ENCODE measurements at places on chromosomes 5 and 9.

- DNase-seq, result no peak
Observed at GRCh38 chr9:22813529-22813928, 366.9 kb downstream of the DMRTA1 start.

DNA sequence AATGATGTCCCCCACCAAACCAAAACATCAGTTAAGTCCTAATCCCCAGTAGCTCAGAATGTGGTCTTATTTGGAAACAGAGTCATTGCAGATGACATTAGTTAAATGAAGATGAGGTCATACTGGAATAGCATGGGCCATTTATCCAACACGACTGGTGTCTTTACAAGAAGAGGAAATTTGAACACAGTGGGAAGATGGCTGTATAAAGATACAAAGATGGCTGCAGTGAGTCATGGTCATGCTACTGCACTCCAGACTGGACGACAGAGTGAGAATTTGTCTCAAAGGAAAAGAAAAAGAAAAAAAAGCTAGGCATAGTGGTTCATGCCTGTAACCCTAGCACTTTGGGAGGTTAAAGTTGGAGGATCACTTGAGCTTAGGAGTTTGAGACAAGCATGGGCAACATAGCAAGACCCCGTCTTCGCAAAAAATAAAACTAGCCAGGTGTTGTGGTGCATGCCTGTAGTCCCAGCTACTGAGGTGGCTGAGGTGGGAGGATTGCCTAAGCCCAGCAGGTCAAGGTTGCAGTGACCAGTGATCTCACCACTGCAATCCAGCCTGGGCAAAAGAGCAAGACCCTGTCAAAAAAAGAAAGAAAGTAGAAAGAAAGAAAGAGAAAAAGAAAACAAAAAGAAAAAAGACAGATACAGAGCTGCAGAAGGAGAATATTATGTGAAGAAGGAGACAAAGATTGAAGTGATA lies 130.0 kb upstream of the CDKN2B start:
- no peak for DNase-seq

DNA sequence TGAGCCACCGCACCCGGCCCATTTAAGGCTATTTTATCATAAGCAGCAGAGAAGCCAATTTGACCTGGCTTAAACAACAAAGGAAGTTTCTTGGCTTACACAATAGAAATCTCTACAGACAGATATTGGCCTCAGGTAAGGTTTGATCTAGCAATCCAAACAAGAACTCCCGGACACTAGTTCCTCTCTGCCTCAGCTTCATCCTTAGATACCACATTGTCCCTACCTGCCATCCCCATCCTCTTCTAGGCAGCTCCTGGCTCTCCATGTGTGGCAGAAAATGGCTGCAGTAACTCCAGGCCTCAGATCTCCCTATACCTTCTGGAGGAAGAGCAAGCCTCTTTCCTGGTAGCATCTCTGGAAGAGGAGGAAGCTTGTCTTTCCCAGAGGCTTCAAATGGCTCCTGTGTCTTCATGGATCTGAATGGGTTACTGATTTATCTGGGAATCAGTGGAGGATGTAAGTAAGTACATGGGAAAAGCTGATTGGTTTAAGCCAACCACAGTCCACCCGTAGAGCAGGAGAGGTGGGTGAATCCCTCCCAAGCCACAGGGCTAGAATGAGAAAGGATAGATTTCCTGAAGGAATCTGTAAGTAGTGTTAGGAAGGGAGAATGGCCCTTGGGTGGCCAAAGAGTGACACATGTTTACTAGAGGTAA lies 26.7 kb upstream of the AOPEP start:
- DNase-seq, result no peak

DNA sequence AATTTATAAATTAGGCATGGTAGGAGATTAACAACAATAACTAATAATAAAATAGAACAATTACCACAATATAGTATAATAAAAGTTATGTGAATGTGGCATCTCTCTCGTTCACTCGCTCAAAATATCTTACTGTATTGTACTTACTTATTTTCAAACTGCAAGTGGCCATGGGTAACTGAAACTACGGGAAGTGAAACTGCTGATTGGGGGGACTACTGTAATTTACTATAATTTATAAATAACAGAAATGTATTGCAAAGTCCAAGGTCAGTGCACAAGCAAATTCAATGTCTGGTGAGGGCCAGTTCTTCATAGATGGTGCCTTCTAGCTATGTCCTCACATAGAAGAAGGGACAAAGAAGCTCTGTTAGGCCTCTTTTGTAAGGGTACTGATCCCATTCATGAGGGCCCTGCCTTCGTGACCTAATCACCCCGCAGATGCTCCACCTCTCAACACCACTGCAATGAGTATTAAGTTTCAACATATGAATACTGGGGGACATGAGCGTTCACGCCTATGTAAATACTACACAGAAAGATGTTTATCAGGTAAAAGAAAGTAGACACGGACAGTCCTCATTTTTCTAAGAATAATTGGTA lies 39.0 kb downstream of the KCNIP1 start:
- DNase-seq, result no peak

GRCh38 chr9:120862452-120862851 lies 14.5 kb downstream of the PHF19 start:
- DNase-seq, result no peak

GRCh38 chr5:158486566-158486965 lies 613.1 kb downstream of the EBF1 start:
- no peak for DNase-seq

- no peak for DNase-seq
Observed at GRCh38 chr5:124131466-124131865, 615.0 kb downstream of the ZNF608 start.

- no peak for DNase-seq
Observed at GRCh38 chr5:170691657-170692056, 91.9 kb upstream of the GABRP start.

DNA sequence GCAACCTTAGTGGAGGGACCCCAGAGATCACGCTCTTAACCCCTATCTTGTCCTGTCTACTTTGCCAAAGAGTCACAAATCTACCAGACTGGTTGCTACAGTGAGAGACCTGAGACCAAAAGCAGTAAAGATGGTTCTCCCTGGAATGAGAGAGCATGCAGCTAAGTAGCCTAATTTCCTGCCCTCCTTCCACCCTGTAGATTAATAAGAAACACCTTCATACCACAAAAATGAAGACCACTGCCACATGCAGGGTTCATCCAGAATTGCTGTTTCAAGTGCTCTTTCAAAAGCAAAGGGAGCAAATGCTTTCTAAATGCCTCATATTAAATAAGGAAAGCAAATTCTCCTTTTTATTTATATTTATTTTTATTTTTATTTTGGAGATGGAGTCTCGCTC lies 119.1 kb downstream of the UGCG start:
- no peak for DNase-seq

DNA sequence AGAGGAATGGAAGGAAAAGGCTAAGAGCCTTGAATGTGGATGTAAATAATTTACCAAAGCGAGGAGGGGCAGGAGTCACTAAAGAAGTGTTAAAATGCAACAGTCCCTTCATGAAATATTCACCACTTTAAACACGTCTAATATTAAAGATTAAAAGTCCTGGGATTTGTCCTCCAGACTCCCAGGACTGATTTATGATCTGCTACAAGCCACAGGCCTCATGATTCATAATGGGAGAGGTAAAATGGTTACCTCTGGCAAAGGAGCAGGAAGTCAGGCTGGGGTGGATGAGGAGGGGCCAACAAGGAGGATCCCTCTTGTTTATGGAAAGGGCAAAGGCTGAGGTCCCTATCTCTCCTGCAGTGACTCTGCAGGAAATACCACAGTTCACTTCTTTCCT lies 292.4 kb downstream of the TRIM32 start:
- no peak for DNase-seq

- no peak for DNase-seq
Observed at GRCh38 chr5:126847826-126848251, 70.9 kb downstream of the LMNB1 start.

- DNase-seq, result no peak
Observed at GRCh38 chr5:143063175-143063970, 293.2 kb downstream of the ARHGAP26 start.

DNA sequence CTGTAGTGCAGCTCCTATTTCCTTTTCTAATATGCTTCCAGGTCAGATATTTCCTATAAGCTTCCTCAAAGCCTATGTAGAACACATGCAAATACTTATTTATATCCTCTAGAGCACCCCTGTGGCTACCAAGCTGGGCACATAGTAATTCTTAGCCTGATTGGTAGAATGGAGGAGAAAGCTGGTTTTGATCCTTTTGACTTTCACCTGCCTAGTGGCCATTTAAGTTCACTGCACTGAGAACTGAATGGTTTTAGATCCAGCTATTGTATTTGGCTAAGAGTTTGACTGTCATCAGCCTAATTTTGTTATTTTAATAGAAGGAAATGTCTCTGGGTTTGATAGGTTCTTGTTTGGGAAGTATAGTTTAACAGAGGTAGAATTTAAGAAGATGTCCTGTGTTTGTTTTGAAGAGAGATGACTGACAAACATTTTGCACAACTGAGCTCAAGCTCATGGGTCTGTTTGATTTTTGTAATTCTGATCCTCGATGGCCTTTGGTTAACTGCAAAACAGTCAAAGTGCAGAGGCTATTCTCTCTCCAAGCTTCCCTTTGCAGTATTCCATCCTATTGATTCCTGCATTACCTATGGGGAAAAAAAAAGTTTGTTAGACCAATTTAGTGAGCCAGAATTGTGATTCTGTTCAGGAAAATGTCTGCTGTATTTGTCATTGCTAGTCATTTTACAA lies 85.4 kb downstream of the KCNN2 start:
- no peak for DNase-seq

- DNase-seq, result no peak
Observed at GRCh38 chr5:153617190-153617589, 126.7 kb downstream of the GRIA1 start.

DNA sequence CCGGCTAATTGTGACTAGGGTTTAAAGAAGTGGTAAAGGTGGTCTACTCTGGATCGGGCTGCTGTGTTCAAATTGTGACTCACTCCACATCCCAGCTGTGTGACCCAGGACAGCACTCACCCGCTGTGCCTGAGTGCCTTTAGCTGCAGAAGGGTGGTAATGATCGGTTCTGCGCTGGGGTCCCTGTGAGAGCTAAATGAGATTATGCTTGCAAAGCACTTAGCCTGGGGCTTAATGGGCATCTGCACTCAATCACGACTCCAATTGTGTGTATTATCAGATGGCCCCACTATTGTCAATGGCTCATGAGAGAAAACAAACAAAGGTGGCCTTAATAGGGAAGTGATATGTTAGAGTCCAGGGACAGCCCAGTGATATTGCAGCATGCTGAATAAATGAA lies 25.1 kb upstream of the TBC1D2 start:
- no peak for DNase-seq

GRCh38 chr5:41812156-41812555 lies 58.1 kb downstream of the OXCT1 start:
- no peak for DNase-seq

- no peak for DNase-seq
Observed at GRCh38 chr5:141843156-141843927, 34.9 kb downstream of the PCDH1 start.

DNA sequence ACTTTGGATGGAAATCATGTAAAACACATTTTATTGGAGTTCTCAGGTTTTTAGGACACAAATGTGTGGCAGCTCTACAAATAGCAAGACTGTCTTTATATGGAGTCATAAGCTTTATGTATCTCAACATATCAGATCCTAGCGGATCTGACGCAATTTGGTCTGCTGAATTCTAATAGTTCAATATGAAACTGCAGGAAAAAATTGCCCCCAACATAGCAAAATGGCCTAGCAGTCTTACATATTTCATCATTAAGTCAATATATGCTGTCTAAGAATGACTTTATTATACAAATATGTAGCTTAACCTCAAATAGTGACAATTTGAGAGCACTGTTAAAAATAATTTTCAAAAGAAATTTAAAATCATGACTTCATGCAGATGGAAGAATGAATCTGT lies 244.3 kb downstream of the TAF11L14 start:
- DNase-seq, result no peak

DNA sequence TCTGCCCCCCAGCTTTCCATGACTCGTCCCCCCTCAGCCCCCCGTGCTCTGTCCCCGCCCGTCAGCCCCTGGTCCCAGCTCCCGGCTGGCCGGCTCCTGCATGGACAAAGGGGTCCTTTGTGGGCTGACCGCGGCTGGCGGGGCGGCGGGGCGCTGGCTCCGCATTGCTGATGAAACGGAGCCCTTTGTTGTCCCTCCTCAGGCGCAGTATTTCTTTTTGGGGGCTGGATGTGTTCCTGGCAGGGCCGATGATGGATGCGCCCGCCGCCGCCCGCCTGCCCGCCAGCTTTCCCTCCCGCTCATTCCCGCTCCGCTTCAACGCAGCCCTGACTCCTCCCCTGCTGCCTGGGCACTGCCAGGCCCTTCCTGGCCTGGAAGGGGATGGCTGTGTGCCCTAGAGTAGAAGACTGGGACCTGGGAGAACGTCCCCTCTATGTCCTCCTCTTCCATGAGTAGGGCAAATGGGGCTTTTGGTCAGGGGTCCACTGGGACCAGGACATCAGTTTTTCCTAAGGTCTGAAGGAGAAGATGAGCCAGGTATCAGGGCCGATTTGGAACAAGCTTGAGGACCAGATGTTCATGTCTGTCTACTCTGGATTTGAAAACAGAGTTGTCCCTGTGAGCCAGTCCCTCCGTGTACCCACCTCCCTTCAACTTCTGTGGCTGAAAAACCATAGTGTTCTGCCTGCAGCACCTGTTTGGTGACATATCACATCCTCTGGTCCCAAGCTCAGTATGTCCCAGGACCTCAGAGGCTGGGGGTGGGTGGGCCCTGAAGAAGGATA lies 29.0 kb downstream of the CXXC5 start:
- DNase-seq, result no peak

DNA sequence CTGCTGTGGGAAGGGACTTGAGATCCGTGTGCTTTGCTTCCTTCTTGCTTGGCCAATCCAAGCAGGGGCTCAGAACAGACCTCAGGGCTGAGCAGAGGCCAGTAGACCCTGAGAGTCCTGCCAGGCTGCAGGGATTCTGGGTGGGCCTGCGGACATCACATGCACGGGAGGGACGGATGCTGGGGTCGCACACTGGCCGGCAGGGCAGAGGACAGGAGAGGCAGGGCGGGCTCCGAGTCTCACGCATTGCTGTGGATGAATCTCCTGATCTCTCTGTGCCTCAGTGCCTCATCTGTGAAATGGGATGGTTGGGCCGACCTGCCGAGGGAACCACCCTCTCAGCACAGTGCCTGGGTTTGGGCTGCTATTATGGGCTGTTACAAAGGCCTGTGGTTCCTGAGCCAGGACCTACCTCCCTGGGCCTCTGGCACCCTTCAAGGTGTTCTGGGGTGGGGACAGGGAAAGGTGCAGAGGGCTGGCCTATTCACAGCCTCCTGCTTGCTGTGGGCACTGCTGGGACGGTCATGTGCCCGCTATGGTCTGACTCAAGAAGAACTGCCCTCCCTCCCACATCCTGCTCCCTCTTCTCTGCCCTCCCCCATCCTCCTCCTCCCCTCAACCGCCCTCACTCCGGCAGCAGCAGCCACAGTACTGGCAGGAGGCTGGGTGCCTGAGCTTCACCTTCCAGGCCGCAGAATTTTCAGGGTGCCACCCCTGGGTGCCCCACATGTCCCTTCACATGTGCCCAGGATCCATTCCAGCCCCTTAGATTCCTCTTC lies 43.3 kb downstream of the NCS1 start:
- no peak for DNase-seq
